ENCODE measurements at places on chromosomes 4 and X.

GRCh38 chrX:91039777-91040176 lies 394.9 kb upstream of the PABPC5 start:
- no peak for DNase-seq

GRCh38 chr4:128354205-128354821 lies 66.7 kb upstream of the PGRMC2 start:
- DNase-seq, result no peak

DNA sequence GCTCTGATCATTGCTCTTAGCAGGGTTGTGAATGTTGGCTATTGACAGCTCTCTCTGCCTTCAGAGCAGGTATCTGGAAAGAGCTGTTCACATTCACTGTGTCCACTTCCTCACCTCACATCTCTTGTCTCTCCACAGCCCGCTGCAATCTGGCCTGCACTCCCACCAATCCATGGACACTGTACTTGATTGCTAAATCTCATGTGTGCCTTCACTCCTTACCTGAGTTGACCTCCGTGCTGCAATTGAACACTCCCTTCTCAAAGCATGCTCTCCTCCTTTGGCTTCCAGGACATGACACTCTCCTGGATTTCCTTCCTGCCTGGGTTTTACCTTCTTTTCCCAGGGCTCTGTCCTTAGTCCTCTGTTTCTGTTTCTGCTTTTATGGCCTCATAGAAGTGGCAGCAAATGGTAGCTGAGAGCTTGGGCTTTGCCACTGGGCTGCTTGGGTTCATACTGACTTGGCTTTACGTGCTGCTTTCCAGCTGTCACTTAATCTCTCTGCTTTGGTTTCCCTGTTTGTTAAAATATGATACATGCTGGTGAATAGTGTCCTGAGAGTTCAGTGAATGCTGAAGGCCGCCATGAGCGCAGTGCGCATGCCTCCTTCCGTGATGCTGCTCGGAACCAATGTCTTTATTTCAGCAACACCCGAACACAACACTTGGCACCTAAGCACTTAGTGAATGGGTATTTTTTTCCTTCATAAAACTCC lies 29.5 kb downstream of the DCUN1D4 start:
- DNase-seq, result no peak

- DNase-seq, result no peak
Observed at GRCh38 chr4:102308032-102308799, 37.1 kb downstream of the SLC39A8 start.

- DNase-seq, result no peak
Observed at GRCh38 chrX:12984603-12985319, 9.9 kb downstream of the TMSB4X start.

- no peak for DNase-seq
Observed at GRCh38 chr4:73662709-73663546, 42.7 kb upstream of the RASSF6 start.

- no peak for DNase-seq
Observed at GRCh38 chr4:32499171-32499570, 1779.0 kb downstream of the PCDH7 start.

GRCh38 chr4:73539386-73539785 lies 57.8 kb downstream of the AFM start:
- DNase-seq, result no peak

GRCh38 chrX:44570522-44570921 lies 27.9 kb upstream of the FUNDC1 start:
- no peak for DNase-seq

GRCh38 chr4:12615822-12616221 lies 868.3 kb downstream of the RAB28 start:
- no peak for DNase-seq

DNA sequence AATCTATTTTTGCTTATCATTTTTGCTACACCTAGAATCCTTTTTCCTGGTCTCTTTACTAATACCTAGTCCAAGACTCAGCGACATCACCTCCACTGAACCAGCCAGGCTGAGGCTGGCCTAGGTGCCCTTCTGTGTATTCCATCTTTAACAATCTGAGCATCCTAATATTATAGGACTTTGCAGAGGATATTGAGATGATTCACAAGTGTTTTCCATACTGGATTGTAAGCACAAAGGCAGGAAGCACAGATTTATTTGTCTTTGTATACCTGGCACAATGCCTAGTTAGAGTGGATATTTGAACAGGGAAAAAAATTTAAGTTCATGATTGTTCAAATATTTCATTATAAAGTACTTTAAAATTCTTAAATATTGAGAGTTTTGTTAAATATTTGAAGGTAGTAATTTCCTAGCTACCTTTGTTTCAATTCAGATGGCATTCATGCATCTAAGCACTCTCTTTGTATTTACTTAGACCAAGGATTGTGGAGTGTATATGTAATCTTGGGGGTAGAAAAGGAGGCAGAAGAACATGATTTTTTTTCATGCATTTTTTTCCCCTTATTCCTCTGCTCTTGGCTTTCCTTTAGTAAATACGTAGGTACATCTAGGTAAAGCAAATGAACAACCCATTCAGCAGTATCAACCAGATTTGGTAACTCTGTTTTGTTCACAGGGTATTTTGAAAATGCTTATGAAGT lies 18.4 kb downstream of the SMARCA5 start:
- DNase-seq, result no peak

DNA sequence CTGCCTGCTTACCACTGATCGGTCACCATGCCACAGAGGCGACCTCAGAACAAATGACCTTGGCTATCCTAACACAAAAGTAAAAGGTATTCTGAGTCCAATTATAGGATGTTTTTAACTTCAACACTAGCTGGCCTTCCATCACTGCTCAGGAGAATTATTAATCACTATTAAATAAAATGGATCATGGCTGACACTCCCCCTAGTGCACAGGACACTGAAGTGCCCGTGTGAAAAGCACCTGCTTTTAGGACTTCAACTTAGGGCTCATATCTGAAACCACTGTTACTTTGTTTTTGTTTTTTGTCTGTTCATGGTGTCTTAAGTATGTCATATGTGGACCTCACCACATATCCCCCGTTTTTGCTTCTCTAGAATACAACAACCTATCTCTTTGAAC lies 33.9 kb downstream of the STX18 start:
- no peak for DNase-seq

GRCh38 chr4:38979511-38980230 lies 52.5 kb downstream of the TMEM156 start:
- no peak for DNase-seq

GRCh38 chrX:97482666-97483300 lies 599.1 kb downstream of the RPA4 start:
- no peak for DNase-seq

DNA sequence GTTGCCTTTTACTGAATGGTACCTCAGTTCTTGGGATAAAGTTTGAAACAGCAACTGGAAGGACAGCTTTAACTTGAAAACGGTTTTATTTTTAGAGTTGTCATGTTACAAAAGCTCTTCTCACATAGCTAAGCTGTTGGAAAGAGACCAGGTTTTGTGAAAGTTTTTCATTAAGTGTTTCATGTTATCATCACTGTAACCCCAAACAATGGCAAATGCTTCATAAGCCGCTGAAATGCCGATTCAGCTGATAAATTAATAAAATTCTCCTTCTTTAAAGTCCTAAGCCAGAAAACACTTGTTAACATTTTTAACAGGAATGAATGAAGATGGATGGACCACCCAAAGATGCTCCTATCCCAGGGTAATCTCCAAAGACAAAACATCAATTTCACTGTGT lies 76.1 kb upstream of the IRF2 start:
- no peak for DNase-seq

GRCh38 chrX:6468706-6469105 lies 66.2 kb downstream of the VCX3A start:
- no peak for DNase-seq

- DNase-seq, result no peak
Observed at GRCh38 chr4:81504112-81505003, 32.7 kb upstream of the RASGEF1B start.

DNA sequence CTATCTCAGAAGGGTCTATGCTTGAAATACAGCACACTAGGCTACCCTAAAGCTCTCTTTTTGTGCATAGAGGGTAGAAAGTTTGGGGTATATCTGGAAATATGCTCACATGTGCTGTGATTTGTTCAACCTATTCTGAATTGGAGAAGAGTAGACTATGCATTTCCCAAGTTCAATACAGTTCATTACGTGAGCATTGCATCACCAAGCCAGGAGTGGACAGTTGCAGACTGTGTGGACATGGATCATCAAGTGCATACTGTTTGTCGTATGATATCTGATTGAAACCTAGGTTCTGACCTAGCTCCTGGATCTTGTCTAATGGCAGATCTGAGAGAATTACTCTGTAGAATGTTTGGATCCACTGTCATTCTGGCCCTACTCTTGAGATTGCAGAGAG lies 161.1 kb downstream of the FRAS1 start:
- no peak for DNase-seq

DNA sequence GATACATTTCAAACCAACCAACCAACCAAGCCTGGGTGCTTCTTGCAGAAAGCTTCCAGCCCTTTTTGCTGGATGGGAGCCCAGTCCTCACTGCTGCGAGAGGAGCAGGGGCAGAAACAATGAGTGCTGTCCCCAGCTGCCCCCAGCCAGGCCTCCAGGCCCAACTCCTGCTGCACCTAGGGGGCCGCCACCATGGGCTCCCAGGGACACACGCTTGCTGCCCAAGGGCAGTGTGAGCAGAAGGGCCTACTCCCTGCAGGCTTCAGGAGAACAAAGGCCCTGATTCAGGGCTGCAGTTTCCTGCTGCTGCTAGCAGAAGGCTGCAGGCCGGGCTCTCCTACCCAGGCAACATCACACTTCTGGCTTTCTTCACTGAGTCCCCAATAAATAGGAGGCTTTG lies 37.7 kb upstream of the ENPP6 start:
- no peak for DNase-seq

- DNase-seq, result no peak
Observed at GRCh38 chrX:15946783-15947580, 92.4 kb upstream of the AP1S2 start.

DNA sequence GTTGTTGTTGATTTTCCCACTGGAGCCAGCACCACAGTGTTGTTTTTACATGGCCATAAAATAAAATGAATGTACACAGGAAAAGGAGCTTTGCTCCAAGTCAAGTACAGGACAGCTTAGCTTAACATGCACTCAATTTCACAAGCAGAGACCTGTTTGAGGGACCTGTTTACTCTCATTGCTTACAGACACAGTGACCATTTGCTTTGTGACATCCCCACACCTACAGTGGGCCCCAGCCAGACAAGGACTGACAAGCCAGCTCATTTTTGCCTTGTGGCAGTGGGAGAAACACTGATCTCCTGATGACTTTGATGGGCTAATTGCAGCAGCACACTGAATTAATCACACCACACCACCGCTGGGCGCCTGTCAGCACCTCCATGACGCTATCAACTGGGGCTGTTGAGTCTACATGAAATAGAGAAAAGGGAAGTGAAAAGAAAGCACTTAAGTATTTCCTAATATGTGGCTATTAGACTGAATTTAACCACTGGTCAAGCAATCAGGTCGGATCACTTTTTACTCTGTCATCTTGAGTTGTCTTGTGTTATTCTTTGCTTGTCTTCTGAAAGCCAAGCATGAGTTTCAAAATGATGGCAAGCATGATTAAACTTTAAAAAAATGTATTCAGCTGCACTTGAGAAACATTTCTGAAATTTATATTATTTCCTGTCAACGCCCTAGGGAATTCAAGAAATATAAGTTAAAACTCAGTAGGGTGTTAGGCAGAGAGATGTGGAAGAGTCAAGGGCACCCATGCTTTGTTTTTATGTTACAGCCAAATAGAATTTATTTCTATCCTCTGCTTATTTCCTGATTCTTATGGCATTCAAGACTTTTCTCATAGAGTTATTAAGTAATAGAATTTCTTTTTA lies 557.7 kb downstream of the RAB28 start:
- DNase-seq, result no peak

GRCh38 chr4:153573881-153574802 lies 108.0 kb downstream of the TMEM131L start:
- peak; percentile 27 for DNase-seq

- DNase-seq, result no peak
Observed at GRCh38 chr4:118284169-118284568, 68.6 kb downstream of the PRSS12 start.

DNA sequence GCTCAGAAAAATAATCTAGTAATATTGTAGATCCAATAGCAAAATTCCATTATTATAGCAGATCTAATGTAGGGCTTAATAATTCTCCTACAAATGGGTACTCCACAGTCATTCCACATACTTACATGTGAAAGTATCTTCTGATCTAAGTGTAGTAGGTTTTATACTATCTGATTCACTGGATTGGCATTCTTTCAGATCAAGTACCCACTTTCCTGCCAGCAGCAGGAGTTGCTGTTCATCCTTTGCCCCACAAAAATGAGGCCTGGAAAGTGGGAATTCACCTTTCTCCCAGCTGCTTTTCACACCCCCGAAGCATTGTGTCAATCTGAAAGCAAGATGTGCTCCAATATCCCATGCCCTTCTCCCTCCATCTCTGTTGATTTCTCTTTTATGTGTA lies 77.1 kb upstream of the RXFP1 start:
- DNase-seq, result no peak

DNA sequence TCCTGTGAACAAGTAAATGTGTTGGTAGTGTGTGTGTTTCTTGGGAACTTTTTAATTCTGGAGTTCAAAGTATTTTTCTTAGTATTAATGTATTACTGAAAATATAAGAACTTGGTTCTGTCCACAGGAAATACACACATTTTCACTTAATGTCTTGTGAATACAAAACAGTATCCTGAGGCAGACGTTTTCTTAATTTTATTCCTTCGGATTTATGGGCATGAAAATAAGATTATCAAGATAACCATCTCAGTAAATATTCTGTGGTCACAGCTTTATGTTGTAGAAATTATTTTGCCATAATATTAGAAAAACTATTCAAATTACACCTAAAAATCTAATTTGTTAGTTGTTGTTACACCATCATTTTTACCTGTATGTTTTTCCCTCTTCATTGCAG lies 29.8 kb downstream of the NFKB1 start:
- DNase-seq, result no peak

DNA sequence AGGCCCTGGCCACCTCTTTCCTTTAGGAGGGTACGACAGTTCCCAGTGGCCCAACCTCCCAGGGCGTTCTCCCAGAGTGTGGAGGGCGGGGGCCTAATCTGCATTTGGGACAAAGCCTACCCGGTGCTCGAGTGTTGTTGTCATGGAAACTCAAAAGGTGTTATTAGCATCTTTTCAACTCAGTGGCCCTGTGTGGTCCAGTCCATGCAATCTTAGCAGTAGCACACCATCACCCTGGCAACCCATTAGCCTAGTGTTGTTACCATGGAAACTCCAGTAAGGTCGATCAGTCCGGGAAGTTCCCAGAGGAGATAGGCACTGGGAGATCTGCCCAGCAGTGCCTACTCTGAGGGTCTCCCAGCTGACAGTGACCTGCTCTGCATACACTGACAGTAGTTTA lies 20.2 kb downstream of the APLN start:
- DNase-seq, result no peak

DNA sequence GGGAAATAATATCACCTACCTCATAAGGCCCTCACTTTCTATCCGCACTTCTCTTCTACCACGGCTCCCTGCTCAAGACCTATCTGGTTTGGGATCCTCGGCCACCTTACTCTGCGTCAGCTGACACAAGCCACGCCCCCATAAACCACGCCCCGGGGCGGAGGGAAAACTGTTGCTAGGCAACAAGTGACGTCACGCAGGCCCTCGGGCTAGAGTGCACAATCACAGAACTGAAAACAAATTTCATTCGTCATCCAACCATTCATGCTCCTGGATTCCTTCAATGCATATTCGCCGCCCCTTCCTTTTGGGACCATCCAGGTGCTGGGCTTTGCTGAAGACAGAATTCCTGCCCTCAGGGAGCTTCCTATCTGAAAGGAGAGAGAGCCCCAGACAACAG lies 66.3 kb downstream of the SMC1A start:
- DNase-seq, result peak; percentile 5
